HS-27A (cell line): ENCODE measurements at places on chromosomes 7 and 10.

DNA sequence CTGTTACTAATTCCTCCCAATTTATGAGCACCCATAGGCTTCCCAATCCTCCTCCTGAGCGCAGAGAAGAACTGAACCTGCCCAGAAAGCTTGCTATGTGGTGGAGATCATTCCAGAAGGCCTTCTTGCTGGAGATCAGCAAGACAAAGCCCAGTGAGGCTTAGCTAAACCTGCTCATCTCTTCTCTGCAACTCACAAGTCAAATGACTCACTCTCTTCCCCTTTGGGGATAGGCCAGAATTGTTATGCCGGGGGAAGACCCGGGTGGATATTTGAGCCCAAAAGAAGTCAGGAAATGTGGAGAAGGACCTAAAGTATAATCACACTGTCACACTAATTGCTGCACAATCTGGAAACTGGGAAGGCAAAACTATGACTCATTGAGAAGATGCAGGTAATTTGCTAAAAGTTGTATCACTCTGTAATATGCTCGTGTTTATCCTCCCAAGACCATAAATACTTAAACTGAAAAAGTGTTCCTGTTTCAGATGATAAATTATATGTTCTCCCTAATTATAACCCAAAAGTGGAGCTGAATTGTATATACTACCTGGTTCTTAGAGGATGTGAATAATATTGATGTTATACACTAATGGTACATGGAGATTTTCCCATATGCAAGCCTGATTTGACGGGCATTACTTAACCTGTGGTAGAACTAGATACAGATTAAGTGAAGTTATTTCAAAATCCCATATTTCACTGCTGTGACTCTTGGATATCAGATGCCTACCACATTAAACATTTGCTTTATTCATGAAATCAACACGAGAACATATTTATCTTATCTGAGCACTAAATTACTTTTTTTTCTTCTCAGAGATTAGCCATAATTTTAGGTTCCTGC is 6.4 kb downstream of the NEBL start:
- DNase-seq, result no peak

- no peak for DNase-seq
These were observed 72.3 kb downstream of the FAS start for GRCh38 chr10:89062861-89063260.

DNA sequence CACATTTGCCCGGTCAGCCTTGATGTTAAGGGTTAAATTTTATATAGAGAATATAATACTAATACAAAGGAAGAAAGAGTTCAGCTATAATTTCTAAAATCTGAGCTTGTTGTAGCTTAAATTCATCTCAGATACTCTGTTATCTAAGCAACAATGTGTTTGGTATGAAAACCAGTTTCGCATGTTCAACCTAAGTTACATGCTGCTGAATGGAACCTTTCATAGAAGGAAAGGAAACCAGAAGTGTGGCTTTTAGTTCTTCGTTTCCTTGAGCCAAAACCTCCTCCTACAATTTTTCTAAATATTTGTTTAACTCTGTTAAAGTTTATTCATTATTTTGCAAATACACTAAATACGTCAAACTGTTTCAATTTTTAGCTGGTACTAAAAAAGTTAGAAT is 18.5 kb downstream of the AGR2 start:
- DNase-seq, result no peak

- DNase-seq, result no peak
These were observed 90.5 kb upstream of the PHYHIPL start for GRCh38 chr10:59085711-59086502.

- no peak for DNase-seq
These were observed 143.0 kb downstream of the GFRA1 start for GRCh38 chr10:116130006-116130405.
